Foreskin melanocyte (primary cell): ENCODE measurements at places on chromosomes 4 and X.

DNA sequence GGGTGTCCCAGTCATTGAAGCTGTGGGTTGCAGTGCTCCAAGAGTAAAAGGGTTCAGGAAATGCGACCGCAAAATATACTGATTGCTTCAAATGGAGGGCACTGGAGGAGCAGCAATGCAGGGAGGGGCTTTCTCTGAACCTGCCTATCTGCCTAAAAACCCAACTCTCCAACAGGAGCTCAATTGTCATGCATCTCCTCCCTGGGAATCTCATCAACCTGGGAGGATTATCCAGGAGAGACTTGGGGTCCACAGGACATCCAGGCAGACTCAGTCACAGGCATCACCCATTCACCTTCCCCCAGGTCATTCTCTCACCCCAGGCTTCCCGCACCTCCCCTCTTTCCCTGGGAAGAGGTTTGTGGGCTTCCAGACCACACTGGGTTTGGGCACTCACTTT, 38.2 kb upstream of the TLR3 start:
- DNase-seq: no peak

DNA sequence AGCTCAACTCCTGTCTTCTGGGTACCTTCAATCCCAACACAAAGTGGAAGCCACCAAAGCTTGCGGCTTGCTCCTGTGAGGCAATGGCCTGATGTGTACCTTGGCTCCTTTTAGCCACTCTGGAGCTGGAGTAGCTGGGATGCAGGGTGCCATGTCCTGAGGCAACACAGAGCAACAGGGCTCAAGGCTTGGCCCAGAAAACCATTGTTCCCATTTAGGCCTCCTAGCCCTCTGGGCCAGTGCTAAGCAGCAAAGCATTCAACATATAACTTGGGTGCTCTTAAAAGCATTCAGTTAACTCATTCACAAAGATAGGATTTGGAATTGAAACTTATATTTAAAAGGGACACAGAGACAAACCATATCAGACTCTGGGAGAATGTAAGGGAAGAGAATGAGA, 194.5 kb upstream of the ARHGEF9 start:
- no peak for DNase-seq

DNA sequence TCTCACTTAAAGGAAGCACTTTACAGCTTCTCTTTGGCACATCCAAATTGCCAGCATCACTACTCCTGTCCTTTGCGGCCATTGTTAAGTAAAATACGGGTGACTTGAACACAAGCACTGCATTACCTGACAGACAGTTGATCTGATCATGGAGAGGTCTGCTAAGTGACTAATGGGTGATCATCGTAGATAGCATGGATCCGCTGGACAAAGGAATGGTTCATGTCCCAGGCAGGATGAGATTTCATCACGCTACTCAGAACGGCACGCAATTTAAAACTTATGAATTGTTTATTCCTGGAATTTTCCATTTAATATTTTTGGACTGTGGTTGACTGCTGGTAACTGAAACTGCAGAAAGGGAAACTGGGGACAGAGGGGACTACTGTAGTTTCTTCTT, 94.1 kb downstream of the NEUROG2 start:
- no peak for DNase-seq

GRCh38 chr4:3186609-3187008, 62.4 kb upstream of the MSANTD1 start:
- no peak for DNase-seq

GRCh38 chr4:180437601-180438000, 1805.6 kb upstream of the TENM3 start:
- peak; percentile 85 for DNase-seq
